HEK293T (cell line): ENCODE measurements at places on chromosomes 2 and 18.

GRCh38 chr18:31574359-31574758, 17.3 kb upstream of the TTR start:
- DNase-seq: no peak

- no peak for DNase-seq
These were observed 25.1 kb upstream of the CREB1 start for GRCh38 chr2:207504513-207505170.

DNA sequence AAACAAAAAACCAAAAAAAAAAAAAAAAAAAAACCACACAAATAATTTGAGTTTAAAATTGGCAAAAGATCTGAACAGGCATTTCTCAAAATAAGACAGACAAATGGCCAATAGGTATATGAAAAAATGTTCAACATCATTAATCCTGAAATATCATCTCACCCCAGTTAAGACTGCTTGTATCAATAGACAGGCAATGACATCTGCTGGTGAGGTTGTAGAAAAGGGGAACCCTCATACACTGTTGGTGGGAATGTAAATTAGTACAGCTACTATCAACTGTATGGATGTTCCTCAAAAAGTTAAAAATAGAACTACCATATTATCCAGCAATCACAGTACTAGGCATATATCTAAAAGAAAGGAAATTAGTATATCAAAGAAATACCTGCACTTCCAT, 523.1 kb downstream of the XIRP2 start:
- no peak for DNase-seq

- DNase-seq: no peak
These were observed 73.0 kb downstream of the ACTR3 start for GRCh38 chr2:113962692-113963480.

DNA sequence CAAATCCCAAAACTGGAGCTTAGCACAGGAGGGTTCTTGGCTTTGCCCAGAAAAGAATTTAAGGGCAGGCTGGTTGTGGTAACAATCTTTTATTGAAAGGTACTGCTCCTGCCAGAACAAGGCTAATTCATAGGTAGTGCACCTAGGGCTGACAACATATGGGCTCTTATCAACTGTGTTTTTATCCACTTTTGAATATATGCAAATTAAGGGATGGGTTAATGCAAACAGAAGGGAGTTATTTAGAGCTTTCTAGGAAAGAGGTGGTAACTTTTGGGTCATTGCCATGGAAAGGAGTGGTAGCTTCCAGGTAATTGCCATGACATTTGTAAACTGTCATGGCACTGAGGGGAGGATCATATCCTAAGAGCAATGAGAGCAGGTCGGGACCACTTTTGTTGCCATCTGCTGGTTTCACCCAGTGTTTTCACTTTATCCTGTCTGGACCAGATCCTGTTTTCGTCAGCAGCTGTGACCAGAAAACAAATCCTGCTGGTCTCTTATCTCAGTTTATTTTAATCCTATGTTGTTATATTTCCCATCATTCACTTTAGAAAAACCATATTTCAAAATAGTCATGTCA, 981 bp downstream of the C2orf66 start:
- DNase-seq: no peak

- peak; percentile 48 for DNase-seq
These were observed 18.8 kb upstream of the FN1 start for GRCh38 chr2:215454519-215455246.

DNA sequence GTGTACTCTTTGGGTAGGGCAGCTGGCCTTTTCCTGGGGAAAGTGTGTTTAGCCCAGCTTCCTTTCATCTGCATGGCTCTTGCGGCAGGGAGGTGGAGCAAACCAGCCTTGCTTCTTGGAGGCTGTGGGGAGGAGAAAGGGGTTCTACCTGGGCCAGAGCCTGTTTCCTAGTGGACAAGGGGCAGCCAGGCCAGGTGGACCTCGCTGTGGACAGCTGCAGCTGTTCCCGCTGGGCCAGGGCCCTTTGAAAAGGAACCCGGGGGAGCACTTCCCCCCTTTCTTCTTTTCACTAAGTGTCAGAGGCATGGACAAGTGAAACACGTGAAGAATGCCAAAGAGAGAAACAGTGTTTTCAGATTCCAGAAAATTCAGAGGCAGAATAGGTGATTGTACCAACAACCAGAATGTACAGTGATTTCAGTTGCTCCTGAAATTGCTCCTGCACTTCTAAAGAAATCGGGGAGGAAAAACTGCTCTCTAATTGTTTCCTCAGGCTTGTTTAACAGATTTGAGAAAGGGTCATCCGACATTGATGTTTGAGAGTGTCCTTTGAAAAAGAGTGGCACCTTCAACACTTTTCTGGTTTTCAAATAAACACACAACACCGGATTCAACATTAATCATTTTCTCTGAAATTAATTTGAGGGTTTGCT, 3.9 kb downstream of the GLI2 start:
- DNase-seq: no peak

DNA sequence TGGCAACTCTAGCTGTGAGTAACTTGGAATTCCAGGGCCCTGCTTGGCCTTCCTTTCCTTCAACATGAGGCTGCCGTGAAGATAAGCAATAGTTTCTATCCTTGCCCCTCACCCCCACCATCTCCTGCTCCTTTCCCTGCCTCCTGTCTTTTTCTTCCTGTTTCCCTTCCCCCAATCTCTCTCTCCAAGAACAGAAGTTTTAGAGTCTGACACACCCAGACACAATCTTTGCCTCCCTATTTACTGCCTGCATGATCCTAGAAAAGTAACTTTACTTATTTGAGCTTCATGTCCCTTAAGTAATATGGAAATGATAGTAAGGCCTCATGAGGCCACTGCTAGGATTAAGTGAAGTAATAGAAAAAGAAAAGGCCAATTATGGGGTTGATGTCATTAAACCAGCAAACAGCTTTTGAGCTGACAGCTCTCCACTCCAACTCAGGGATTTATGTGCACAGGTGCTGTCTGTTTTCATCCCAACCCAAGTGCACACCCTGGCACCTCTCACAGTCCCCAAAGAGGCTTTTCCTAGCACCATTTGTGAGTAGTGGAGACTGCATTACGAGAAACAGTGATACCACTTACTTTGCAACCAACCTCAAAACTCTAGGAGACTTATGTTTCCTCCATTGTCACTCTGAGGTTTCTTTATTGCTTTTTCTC, 123.7 kb upstream of the SIX3 start:
- no peak for DNase-seq

DNA sequence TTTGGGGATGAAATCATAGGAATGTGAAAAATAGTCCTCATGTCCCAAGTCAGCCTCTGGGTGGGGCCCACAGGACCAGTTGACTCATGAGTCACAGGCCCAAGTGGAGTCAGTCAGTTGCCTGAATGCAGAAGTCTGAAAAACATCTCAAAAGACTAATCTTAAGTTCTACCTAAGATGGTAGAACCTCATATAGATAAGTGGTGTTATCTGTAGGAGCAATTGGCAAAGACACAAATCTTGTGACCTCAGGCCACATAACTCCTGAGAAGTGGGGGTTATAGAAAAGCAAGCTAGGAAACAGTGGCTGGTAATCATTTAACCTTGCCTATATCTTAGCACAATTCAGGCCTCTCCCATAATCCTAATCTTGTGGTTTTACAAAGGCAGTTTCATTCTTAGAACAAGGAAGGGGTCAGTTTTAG, 257.1 kb upstream of the SPOPL start:
- DNase-seq: no peak

DNA sequence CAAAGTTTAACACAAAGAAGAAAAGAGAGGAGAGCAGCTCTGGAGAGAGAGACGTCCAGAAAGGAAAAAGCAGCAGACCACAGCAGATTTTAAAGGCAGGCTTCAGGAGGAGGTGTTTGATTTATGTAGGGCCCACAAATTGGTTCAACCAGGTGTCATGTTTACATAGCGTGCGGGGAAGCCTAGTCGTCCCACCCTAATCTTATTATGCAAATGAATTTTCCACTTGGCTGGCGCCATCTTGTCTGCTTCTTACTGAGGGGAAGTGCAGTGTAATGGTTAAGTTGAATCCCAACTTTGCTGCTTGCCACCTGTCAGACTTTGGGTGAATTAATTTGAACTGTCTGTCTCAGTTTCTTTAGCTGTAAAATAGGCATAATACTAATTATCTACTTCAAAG, 282.4 kb upstream of the CYRIA start:
- no peak for DNase-seq

DNA sequence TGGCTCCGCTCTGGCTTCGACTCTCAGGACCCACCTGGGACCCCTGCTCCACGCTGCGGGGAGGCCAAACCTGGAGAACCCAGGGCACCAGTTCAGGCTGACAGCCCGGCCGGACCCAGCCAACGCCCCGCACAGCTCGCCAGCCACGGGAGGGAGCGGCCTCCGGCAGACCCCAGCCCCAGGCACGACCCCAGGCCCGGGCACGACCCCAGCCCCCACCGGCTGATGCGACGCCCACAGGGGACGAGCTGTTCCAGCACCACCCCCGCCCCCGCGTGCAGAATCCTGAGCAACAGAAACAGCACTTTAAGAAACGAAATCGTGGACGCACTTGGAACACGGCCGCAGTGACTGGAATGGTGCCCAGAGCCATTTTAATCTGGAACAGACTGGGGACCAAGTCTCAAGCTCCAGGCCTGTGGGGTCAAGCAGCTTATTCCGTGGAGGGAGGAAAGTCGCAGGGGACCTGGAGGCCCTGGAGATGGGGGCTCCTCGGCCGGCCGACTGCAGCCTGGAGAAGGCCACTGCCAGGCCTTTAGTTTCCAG, 74.2 kb downstream of the MBP start:
- no peak for DNase-seq

GRCh38 chr2:237154884-237155851, 69.5 kb downstream of the COPS8 start:
- no peak for DNase-seq

GRCh38 chr2:148696985-148697384, 52.4 kb downstream of the EPC2 start:
- DNase-seq: no peak

DNA sequence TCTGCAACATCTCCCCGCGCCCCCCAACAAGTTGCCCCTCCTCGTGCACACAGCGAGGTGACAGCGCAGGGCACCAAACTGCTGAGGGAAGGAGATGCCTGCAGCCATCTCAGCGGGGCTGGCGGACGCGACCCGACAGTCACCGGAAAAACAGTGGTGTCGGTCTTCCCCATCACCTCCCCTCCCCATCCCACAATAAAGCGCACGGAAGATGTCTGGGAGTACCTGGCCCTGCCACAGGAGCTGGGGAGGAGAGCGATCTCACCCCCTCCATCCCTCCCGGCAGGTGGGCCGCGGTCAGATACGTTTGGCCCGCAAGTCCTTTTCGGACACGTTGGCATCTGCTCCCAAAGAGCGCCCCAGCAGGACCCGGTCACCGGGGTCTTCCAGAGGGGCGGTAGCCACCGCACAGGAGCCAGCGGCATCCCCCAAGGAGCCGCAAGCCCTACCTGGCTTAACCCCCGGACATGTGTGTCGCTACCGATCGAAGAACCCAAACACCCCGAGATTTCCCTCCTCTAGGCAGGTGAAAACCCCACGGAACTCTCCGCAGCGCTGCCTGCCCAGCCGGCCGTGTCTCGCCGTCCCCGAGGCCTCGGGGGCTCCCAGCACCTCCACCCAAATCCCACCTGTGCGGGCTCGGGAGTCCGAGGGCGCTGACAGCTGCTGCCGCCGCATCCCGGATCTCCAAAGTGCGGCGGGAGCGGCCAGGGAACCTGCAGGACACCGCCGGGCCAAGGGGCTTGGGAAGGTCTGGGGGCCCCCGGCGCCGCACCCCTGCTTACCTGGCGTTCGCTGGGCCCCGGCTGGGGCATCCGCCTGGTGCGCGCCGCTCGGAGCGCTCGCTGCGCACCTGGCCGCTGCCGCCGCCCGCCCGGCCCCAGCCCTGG, 657 bp downstream of the ATP8B1 start:
- no peak for DNase-seq

- no peak for DNase-seq
These were observed 540.6 kb downstream of the STK39 start for GRCh38 chr2:167706800-167707199.

- DNase-seq: no peak
These were observed 82.1 kb upstream of the POMC start for GRCh38 chr2:25250331-25251070.

- no peak for DNase-seq
These were observed 1.6 kb upstream of the ANKRD44 start for GRCh38 chr2:197312186-197312585.

- DNase-seq: no peak
These were observed 61.5 kb upstream of the KLF7 start for GRCh38 chr2:207227062-207227748.

DNA sequence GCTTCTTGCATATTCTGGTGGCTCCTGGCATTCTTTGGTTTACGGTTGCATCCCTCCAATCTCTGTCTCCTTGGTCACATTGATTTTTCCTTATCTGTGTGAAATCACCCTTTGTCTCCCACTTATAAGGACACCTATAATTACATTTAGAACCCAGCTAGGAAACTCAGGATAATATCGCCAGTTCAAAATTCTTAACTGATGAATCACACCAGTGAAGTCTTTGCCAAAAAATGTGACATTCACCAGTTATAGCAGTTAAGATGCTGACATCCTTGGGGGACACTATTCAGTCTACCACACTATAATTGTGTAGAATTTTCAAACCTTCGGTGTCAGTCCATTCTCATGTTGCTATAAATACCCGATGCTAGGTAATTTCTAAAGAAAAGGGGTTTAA, 320.2 kb downstream of the TMX3 start:
- DNase-seq: no peak

DNA sequence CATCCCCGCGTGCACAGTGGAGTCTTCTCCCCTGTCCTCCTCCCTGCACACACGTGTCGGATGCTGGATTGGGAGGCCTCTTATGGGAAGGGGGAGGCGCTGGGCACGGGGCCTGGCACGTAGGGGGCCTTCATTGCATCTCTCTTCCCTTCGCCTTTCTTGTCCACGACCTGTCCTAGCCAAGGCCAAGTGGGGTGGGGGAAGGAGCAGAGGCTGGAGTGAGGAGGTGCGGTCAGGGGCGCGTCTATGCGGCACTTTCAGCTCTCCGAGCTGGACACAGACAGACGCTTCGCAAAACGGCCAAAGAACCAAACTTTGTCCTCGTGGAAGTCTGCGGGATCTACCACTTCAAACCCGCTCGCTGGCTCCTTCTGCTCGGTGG, 13.4 kb downstream of the ALPG start:
- no peak for DNase-seq

GRCh38 chr18:54739476-54739875, 88.8 kb upstream of the RAB27B start:
- DNase-seq: no peak

GRCh38 chr2:152557273-152557888, 159.9 kb downstream of the PRPF40A start:
- no peak for DNase-seq

DNA sequence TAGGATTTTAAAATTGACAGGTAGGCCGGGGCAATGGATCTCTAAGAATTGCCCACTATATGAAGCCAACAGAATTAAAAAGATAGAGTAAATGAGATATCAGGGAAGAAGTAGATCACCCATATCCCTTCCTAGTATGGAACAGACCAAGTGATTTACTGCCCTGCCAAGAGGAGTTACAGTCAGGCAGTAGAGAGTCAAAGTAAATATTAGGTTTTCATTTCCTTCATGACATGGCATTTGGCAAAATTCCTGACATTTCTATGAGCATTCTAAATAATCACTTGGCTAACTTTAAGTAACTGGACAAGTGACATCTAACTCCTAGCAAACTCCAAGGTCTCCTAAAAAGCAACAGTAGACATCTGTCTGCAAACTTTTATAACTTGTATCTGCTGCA, 33.5 kb downstream of the GALNT5 start:
- DNase-seq: no peak

- DNase-seq: no peak
These were observed 42.4 kb downstream of the BMPR2 start for GRCh38 chr2:202418511-202418910.

- DNase-seq: no peak
These were observed 24.3 kb downstream of the HDLBP start for GRCh38 chr2:241291153-241291552.

- DNase-seq: peak; percentile 47
These were observed 21.8 kb downstream of the ATG4B start for GRCh38 chr2:241659150-241659739.

GRCh38 chr2:34288016-34288415, 688.9 kb upstream of the FAM98A start:
- no peak for DNase-seq
